ENCODE measurements at places on chromosomes 11 and 22.
A peak's percentile ranks its signal among the peaks of the same experiment; 100 is the strongest.

DNA sequence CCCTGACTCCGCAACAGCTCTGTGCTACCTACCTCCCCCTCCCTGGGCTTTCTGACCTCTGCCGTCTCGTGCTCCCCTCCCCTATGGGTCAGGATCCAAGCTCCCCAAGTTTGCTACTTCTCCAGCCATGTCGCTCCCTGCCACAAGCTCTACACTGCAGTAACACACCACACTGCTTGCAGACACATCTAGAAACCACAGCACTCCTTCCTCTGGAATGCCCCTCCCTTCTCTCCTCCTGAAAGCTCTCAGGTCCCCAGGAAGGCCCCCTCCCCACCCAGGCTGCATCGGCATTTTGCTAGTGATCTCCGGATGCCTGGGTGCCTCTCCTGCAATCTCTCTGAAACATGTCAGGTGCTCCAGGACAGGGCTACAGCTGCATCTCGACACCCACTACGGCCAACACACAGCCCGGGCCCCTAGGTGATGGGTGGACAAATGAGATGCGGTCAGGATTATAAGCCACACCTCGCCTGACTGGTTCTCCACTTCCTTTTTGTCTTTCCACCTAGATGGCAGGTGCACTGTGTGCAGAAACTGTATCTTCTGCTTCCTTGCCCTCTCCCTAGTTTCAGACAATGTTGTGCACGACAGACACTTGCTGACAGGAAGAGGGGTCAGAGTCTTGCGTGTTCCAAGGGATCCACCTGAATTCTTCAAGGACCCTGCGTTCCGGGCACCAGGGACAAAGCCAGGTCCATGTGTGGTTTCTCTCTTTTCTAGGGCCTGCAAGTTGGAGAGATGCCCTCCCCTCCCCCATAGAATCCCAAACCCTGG lies 22.9 kb downstream of the RPUSD4 start:
- DNase-seq = no peak

GRCh38 chr11:18223591-18224387 lies 12.8 kb downstream of the SAA4 start:
- no peak for DNase-seq

DNA sequence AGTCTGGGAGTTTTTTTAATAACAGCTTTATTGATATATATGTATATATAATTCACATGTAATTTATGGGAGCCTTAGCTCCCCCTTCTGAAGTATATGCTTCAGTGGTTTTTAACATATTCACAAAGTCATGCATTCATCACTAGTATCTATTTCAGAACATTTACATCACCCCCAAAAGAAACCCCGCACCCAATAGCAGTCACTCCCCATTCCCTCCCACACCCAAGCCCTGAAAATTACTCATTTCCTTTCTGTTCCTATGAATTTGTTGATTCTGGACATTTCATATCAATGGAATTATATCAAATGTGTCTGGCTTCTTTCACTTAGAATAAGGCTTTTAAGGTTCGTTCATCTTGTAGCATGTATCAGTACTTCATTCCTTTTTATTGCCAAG lies 35.6 kb upstream of the SYT7 start:
- DNase-seq = peak; percentile 45

GRCh38 chr11:62791501-62792201 lies at the start of gene TMEM223:
TSS of gene TMEM223 (minus strand) at chr11:62792006. CDS start at chr11:62791994, 12 bp downstream.
- DNase-seq = peak; percentile 68

GRCh38 chr11:15418921-15419320 lies 304.2 kb downstream of the INSC start:
- no peak for DNase-seq

DNA sequence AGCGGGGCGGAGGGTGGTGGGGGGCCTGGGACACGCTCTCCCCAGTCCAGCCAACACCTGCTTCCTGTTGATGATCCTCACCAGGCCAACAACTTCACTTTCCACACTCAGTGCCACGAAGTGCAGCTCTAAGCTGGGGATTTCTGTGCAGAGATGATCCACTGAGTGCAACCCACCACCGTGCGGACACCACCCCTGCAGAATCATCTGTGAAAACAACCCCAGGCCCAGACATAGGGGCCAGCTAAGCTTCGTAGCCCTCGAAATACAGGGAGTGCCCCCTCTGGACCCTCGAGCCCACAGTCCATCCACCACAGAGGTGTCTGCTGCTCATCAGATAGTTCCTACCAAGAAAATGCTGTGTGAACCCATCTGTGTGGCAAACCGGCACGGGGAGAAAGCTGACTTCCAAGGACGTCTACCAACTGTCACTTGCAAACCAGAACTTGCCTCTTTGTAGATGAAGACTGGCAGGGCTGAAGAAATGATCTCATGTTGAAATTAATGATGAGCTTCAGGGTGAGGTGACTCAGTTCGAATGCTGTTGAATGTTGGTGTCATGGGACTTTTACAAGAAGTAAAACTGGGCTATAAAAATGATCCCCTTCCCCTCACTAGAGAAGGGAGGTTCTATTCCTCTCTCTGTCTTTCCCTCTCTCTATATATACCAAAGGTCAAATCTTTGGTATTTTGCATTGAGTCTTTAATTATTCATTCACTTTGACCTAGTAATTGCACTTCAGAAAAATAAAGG lies 73.4 kb downstream of the MYEOV start:
- no peak for DNase-seq

- DNase-seq = no peak
Observed at GRCh38 chr11:27287205-27287604, 75.8 kb downstream of the CCDC34 start.

GRCh38 chr11:118370774-118371173 lies 11.4 kb downstream of the UBE4A start:
- no peak for DNase-seq

- no peak for DNase-seq
Observed at GRCh38 chr11:38884145-38884865, 2286.3 kb upstream of the RAG2 start.

GRCh38 chr11:123308077-123308476 lies 113.0 kb upstream of the CLMP start:
- DNase-seq = no peak

GRCh38 chr11:26974069-26974783 lies 19.7 kb upstream of the FIBIN start:
- DNase-seq = peak; percentile 21

- no peak for DNase-seq
Observed at GRCh38 chr22:32342977-32343376, 14.7 kb upstream of the RFPL3 start.

- DNase-seq = no peak
Observed at GRCh38 chr11:12289667-12290476, 87.5 kb upstream of the PARVA start.

DNA sequence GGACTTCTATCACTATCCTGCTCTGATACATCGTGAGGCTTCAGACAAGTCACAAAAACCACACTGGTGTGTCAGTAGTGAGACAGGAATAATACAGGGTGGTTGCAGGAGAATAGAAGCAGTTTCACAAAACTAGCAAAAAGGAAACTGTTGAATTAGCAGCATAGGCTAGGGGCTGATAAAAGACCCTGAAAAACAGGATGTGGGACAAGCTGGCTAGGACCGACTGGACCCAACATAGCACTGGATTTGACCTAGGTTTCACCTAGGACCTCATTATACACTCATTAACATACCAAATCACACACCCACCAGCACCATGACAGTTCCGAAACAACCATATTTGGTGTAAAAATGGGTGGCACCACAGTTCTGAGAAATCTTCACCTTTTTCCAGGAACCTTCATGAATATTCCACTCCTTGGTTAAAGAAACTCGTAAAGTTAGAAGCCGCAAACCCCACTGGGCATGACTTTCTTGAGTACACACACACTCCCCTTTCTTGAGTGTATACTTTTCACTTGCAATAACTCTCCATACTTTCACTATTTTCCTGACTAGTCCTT lies 76.2 kb downstream of the SLC1A2 start:
- DNase-seq = no peak

GRCh38 chr11:6664551-6664950 lies 8.9 kb upstream of the DCHS1 start:
- no peak for DNase-seq

DNA sequence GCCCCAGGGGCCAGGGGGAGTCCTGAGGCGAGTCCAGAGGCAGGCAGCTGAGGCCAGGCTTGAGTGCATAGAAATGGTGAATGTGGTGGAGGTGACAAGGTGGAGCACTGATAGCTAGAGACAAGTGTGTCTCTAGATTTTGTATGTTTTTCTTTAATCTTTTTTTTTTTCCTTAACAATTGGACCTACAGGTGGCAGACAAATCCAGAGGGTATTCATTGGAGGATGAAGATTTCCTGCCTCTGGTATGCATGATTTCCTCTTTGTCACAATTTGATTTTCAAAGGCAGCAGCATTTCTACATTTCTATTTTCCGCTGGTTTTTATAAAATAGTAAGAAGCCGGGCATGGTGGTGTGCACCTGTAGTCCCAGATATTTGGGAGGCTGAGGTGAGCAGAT lies 47.7 kb upstream of the DKK3 start:
- no peak for DNase-seq

- DNase-seq = no peak
Observed at GRCh38 chr11:85464283-85464682, 162.9 kb downstream of the DLG2 start.

DNA sequence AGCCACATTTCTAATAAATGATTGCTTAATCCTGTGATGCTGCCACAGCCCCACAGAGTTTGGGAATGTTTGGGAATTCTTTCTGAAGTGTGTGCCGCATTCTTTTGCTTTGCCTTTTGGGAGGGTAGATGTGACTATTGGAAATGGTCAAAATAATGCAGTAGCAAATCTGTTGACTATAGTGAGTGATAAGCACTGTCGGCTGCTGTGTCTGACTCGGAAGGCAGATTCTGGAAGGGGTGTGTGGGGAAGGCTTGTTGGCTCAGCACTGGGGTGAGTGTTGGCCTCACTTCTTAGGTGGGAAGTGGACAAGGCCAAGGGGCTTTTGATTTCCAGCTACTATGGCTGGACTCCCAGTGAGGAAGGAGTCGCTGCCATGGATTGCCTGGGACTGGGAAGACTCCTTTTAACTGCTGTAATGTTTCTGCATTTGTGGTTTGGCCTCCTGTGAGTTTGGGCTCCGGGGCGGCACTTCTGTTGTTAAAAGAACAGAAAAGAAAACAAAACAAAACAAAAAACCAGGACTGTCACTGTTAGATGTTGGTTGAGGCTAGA lies 20.1 kb downstream of the ZBTB16 start:
- no peak for DNase-seq

GRCh38 chr11:96152623-96153022 lies 190.4 kb downstream of the MAML2 start:
- DNase-seq = no peak

DNA sequence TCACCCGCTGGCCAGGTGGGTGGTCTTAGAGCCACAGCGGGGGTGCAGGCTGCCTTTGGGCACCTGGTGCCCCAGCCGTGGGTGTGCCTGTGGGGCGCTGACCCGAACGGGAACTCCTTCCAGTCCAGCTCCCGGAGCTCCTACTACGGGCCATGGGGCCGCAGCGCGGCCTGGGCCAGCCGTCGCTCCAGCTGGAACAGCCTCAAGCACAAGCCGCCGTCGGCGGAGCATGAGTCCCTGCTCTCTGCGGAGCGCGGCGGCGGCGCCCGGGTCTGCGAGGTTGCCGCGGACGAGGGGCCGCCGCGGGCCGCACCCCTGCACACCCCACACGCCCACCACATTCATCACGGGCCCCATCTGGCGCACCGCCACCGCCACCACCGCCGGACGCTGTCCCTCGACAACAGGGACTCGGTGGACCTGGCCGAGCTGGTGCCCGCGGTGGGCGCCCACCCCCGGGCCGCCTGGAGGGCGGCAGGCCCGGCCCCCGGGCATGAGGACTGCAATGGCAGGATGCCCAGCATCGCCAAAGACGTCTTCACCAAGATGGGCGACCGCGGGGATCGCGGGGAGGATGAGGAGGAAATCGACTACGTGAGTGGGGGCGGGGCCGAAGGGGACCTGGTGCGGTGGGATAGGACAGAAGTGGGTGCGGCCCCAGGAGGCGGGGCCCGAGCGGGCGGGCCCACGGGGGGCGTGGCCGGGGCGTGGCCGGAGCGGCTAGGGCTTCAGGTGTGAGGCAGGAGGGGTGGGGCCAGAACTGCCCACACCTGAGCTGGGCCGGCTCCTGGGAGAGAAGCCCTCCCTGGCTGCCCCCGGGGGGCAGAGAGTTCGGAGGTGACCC lies 91.5 kb downstream of the CACNA1I start:
- no peak for DNase-seq

DNA sequence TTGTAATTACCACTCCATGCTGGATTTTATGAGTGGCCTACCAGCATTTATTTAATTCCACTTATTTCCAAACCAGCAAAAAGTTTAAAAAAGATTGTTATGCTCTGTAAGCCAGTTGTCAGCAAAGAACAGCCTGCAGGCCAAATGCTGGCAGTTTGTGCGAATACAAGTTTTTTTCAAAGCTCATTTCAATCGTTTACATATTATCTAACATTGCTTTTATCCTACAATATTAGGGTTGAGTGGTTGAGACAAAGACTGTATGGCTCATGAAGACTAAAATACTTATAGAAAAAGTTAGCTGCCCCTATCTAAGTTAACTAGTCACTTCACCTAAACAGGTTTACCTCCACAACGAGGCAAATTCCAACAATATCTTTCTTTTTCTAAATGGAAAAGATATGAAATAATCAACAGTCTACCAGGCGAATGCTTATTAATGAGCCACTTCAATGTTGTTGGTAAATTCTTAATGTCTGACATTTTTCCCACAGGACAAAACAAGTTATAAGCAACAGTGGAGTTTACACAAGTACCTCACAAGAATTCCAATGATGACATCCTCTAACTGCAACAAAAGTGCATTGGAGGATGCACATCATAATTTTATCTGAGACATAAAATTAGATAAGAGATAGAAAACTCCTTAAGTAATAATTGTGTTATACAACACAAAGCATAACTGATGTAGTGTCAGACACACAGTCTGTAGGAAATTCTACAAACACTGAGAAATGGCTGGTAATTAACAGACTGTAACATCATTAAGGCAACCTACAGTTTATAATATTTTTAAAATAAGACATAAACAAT lies 35.8 kb upstream of the POU2AF2 start:
- no peak for DNase-seq

- DNase-seq = no peak
Observed at GRCh38 chr11:133181667-133182066, 350.6 kb downstream of the OPCML start.

- no peak for DNase-seq
Observed at GRCh38 chr22:27108425-27109114, 451.2 kb downstream of the MIAT start.

DNA sequence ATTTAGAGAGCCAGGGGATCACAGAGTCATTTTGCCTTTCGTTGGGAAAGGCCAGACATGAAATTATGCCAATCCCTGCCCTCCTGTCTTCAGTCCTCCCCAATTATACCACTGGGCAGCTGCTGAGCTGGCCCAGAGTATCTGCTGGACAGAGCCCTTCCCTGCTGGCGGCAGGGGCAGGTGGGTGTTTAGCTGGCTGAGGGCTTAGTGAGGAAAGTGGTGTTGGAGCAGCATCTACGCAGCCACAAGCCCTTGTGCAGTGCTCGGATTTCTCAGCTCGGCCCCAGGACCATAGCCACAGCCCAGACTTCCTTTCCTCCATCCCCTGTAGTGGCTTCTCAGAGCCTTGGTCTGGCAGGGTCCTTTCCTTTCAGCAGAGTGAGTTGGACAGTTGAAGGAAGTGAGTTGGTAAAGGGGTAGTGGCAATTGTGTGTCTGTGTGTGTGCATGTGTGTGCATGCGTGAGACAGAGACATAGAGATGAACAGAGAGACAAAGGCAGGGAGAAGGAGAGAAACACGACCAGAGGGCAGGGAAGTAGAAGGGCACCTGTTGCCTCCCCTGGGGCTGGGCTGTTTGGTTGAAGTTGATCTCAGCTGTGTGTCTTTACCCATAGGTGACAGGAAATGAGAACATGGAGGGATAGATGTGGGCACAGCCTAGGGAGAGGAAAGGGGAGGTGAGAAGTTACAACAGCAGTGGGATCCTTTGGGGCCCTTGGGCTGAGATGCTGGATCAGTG lies 66.2 kb downstream of the GRIK4 start:
- no peak for DNase-seq

All from A172 (cell line).